ENCODE measurements at places on chromosomes 7 and 10.

- no peak for DNase-seq
These were observed 102.2 kb downstream of the GFRA1 start for GRCh38 chr10:116170815-116171250.

DNA sequence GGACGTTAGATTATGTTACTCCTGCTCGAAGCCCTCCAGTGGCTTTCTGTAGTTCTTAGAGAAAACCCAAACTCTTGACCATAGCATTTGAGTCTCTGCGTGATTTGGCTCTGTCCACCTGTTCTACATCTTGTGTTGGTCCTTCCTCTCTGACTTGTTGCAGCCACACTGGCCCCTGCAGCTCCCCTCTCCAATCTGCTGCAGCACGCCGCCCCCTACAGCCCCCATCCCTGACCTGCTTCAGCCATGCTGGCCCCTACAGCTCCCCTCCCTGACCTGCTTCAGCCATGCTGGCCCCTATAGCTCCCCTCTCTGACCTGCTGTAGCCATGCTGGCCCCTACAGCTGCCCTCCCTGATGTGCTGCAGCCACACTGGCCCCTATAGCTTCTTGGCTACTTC, 29.2 kb downstream of the TRRAP start:
- DNase-seq: no peak

GRCh38 chr10:19245889-19246752, 197.5 kb downstream of the MALRD1 start:
- DNase-seq: no peak

GRCh38 chr7:121276313-121276712, 52.5 kb upstream of the WNT16 start:
- no peak for DNase-seq

- DNase-seq: peak; percentile 49
These were observed 10.9 kb downstream of the TECPR1 start for GRCh38 chr7:98240961-98241673.

GRCh38 chr10:14822879-14823755, 14.7 kb downstream of the CDNF start:
- DNase-seq: peak; percentile 34

DNA sequence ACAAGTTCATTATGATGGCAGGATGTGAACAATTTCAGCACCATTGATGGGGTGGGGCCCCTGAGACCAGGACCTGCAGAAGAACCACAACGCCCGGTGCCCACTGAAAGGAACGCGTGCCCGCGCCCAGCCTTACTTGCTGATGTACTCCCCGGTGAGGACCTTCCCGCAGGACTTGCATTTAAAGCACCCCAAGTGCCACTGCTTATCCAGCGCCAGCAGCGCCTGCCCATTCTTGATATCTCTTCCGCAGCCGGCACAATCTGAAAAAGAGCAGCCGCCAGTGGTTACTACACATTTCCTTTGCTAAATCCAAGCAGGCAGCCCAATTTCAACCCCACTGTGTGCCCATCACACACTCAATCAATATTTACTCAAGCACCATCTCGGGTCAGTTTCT, 110.6 kb downstream of the ABLIM1 start:
- no peak for DNase-seq

GRCh38 chr10:89653410-89653869, 8.4 kb upstream of the PANK1 start:
- DNase-seq: peak; percentile 91

DNA sequence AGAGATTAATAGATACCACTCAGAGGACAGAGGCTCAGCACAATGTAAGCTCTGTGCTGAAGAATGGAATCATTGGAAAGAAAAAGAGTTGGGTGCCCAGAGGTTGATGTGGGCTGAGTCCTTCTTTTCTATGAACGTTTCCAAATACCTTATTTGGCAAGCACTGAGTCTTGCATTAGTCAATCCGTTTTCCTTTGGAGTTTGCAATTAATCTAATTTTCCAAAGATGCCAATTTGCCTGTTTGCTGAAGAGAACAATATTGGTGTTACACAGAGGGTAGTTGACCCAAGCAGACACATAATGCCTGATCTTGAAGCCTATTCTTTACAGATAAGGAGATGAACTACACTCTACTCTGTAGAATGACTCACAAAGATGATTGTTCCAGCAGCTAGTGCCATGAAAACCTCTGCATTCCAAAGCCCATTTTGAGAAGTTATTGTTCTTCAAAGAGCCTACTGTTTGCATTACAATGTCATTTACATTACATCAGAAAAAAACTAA, 55.4 kb upstream of the MET start:
- peak; percentile 46 for DNase-seq

DNA sequence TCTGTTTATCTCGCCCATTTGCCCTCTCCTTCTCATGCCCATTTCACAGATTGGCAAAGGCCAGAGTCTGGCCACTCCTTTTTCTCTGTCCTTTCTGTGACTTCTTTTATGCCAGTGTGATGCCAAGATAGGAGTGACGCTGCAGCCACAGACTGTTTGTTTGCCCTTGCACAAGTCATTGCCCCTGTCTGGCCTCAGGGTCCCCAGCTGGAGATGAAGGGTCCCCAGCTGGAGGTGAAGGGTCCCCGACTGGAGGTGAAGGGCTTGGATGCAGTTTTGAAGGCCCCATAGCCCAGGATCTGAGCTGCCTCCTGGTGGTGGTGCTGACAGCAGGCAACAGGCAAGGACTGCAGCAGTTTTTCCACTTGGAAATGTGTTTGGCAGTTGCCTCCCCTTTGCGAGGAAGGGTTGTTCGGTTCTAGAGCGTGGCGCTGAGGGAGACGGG, 50.8 kb upstream of the SLC29A3 start:
- no peak for DNase-seq

GRCh38 chr10:130935128-130935439, 376.4 kb downstream of the TCERG1L start:
- DNase-seq: no peak

GRCh38 chr10:77391605-77392235, 245.9 kb downstream of the KCNMA1 start:
- DNase-seq: peak; percentile 50

- DNase-seq: no peak
These were observed 2.1 kb downstream of the SLC4A2 start for GRCh38 chr7:151061213-151062110.

- DNase-seq: peak; percentile 81
These were observed 121.9 kb downstream of the PTPRZ1 start for GRCh38 chr7:121994625-121995410.

- no peak for DNase-seq
These were observed 242.5 kb downstream of the ELMO1 start for GRCh38 chr7:37206192-37206591.

- DNase-seq: peak; percentile 65
These were observed 733 bp downstream of the HIBADH start for GRCh38 chr7:27661811-27662489.

GRCh38 chr10:97827702-97828291, 21.8 kb upstream of the GOLGA7B start:
- no peak for DNase-seq

DNA sequence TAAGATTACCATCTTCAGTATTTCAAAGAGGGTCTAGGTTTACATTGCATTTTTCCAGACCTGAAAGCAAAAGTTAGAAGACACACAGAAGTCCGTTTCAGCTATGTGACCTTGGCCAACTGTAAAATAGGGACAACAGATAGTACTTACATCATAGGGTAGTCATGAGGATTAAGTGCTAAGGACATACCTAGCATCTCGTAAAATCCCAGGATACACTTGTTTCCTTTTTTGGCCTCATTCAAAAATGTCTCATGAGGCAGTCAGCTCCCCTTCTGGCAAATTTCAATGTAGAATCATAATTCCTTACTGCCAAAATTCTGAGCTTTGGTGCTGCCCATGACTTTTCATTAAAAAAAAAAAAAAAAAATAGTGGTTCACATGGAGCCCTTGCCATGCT, 6.4 kb upstream of the DUSP5 start:
- DNase-seq: no peak

DNA sequence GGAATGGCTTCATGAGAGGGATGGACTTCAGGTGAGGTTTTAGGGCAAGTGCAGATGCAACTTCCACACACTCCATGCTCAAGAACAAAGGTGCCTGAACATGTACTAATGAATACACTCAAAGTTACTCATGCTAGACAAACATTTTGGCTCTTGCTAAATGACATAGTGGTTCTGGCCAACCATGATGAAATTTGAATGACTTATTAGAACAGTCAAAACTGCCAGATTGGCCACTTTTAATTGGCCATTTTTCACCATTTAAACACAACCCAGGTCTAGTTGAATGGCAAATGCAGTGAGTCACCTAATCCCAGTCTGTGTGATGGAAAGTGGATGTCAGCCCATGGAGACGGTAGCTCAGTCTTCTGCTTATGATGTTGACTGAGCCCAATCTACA, 4.9 kb upstream of the PTPRN2 start:
- DNase-seq: no peak

GRCh38 chr7:91140982-91141381, 123.3 kb upstream of the FZD1 start:
- DNase-seq: no peak

- DNase-seq: no peak
These were observed 13.8 kb downstream of the UBE2D1 start for GRCh38 chr10:58348571-58349033.

DNA sequence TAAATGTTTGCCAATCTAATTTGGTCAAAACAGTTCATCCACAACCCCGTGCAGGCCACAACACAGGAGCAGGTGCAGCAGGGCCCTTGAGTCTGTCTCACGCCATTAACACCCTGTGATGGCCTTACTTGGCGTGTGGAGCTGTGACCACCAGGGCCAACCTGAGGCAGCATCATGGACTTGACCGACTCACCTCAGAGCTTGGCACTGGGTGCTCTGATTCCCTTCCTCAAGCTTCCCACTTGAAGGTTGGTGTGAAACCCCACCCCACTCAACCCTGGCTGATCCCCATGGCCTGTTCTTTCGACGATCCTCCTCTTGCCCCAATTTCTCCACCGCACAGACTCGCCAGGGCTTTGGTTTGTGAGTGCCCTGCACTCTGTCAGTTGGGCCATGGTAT, 623.1 kb downstream of the PTPRN2 start:
- DNase-seq: no peak

DNA sequence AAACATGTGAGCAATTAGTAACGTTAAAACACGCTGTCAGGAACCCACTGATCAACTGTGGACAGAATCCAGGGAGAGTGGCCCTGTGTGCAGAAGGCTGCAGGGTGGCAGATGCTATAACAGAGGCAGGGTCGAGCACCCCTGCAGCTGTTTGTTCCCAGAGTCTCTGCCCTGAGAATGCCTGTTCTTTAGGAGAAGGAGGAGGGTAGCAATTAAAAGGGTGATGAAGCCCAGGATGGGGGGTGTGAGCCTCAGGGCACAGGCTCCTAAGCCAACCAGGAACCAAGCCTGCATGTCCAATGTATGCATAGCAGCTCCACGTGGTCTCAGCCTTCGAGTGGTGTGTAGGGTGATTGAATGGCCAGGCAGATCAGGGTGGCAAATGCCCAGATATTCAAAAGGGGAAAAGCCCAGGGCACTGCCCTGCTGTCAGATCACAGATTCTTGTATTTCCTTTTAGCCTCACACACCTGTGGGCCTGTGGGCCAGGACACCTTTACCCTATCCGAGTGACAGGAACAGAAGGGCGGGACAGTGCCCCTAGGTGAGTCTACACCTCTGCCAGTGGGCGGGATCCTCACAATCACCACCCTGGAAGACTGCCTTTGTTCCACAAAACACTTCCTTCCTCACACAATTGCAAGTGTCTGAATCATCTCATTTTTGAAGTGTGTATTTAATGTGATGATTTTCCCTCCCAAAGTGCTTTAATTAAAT, 7.3 kb downstream of the WDFY4 start:
- no peak for DNase-seq

GRCh38 chr7:80498481-80499349, 13.1 kb downstream of the GNAT3 start:
- DNase-seq: no peak

- no peak for DNase-seq
These were observed 13.9 kb downstream of the GRB10 start for GRCh38 chr7:50768485-50769474.

- DNase-seq: peak; percentile 25
These were observed 186.1 kb downstream of the BMPER start for GRCh38 chr7:34091321-34091917.

- no peak for DNase-seq
These were observed 777.5 kb upstream of the LRRTM3 start for GRCh38 chr10:66148312-66148711.

DNA sequence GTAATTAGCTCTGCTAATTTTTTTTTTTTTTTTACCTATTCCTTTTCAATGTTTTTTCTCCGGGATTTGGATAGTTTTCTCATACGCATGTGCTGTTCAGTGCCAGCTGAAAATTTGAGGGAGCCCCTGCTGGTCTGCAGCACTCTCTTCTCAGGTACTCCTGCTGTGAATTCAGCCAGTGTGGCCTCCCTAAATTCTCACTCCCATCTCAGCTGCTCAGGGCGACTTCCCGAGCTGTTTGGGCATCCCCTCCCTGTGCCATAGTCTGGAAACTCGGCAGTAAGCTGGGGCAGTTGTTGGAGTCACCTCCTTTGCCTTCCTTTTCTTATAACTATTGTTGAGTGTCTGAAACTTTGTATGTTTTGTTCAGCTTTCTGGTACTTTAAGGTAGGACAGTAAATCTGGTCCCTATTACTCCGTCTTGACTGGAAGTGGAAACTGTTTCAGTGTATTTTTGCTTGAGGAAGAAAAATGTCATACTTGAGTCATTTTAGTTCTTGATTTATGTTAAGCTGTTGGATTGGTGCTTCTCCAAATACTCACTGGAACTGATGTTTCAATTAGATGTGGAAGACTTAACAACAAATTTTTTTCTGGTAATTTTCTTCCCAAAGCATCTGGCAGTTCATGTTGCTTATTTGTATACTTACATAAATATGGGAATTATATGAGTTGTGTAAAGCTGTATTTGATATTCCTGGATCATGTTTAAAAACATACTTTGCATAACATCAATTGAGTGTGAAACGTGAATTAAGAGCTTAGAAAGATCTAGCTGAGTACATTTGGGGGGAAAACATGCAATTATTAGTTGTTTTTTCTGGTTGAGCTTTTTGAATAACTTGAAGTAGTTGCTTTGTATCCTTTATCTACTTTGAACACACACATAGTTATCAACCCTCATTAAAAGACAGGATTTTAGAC, 33.7 kb downstream of the MINPP1 start:
- DNase-seq: no peak

DNA sequence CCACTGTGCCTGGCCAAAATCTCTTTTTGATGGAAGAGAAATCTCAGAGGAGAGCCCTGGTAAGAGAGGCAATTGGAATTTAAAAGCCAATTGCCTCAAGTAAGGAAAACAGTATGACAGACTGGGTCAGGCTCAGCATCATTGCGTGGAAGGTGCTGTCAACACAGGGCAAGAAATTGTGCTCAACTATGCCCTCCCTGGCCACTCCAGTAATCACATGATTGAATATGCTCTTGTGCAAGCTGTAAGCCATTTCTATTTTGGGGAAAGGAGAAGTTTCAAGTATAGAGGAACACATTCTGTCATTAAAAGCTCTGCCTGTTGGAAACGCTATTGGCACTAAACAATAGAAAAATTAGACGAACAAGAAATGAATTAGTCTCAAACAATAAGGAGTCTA, 1127.7 kb downstream of the REEP3 start:
- peak; percentile 1 for DNase-seq

GRCh38 chr7:55571511-55572377, 558 bp downstream of the VOPP1 start:
- DNase-seq: peak; percentile 67

Measured in SW480 (cell line).